Breast epithelium (tissue), 4 donors: ENCODE measurements at places on chromosomes 5 and 9.

DNA sequence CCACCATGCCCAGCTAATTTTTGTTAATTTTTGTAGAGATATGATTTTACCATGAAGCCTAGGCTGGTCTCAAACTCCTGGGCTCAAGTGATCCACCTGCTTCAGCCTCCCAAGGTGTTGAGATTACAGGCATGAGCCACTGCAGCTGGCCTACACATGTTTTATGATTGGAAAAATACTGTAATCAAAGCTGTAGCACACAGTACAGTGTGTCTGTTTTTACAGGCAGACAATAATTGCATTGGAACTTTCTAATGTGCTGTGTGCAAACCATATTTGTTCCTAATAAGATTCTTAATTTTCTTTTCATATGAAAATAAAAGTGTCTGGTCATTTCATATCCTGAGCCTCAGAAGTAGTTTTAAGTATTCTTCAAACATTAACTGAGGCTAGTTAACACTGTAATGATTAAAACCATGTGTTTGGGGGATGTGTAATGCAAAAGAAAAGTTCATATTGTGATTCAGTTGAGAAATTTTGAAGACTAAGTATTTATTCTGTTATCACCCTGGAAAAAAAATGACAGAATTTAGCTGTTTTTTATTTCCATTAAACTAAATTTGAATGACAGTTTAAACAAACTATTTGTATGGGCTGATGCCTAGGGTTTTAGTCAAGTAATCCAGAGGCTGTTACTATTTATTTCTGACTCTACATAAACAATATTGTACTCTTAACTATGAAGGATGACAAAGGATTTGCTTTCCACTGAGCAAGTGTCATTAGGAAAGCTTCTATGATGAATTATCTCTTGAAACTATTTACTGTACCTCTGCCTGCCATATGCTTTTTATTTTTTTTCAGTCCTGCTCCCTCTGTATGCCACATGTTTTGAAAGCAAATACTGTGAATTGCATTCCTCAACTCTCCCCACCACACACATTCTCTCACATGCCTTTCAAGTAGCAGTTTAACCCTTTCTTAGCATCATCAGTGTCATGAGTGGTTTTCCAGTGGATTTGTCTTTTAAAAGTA is 111.5 kb downstream of the MTREX start:
- no peak overlapping the region for H3K4me3 ChIP-seq
- no peak overlapping the region for H3K27ac ChIP-seq
- H3K36me3 ChIP-seq, result peaks cover 6% of the 10 kb centered on the region
- H3K4me1 ChIP-seq, result no peaks in the 10 kb centered on the region
- DNase-seq, result no peak

DNA sequence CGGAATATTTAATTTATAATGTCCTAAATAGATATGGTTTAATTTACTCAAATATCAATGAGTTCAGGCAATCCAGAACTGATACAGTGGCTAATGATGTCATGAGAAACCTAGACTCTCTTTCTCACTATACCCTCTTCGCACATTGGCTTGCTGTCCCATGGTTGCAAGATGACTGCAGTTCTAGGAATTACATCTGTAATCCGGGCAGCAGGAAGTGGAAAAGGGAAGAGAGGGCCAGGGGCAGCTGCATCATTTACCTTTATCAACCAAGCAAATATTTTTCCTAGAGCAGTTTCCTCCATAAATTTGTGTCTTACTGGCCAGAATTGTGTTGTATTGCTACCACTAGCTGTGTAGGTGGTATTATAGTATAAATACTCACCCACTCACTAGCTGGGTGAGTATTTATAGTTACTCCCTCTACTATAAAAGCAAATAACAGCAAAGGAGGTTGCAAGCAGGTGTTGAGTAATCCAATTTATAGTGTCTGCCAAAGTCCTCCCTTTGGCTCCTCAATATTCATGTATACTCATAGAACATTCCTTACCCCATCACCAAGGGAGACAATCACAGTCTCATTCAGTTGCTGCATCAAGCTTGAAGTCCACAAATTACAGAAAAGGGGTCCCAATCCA is 168.8 kb downstream of the DROSHA start:
- H3K4me1 ChIP-seq, result no peaks in the 10 kb centered on the region
- H3K4me3 ChIP-seq, result no peak overlapping the region
- no peak for DNase-seq

DNA sequence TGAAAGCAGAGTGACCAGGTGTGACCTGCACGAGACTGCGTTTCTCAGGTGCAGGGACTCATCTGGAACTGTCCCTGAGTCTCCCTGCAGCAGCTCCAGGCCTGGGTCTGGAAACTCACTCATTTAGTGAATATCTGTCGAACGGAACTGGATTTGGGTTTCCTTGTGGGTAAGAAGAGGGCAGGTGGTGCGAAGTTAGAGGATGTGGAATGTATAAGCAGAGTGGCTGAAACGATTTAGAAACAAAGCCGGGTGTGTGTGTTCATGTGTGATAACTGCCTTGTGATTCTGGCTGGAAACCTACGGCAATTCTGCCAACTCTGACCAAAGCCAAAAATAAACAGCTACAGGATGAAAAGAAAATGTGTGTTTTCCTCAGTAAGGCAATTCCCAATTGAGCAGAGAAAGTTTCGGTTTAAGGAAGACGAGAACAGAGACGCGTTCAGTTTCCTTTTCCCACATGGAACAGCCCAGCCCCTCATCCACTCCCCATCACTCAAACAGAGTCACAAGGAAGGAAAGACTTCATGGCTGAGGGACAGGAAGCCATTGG is 130.3 kb downstream of the NSG2 start:
- H3K27ac ChIP-seq, result no peak overlapping the region
- no peaks in the 10 kb centered on the region for H3K4me1 ChIP-seq
- H3K27me3 ChIP-seq, result no peaks in the 10 kb centered on the region
- H3K4me3 ChIP-seq, result no peak overlapping the region

DNA sequence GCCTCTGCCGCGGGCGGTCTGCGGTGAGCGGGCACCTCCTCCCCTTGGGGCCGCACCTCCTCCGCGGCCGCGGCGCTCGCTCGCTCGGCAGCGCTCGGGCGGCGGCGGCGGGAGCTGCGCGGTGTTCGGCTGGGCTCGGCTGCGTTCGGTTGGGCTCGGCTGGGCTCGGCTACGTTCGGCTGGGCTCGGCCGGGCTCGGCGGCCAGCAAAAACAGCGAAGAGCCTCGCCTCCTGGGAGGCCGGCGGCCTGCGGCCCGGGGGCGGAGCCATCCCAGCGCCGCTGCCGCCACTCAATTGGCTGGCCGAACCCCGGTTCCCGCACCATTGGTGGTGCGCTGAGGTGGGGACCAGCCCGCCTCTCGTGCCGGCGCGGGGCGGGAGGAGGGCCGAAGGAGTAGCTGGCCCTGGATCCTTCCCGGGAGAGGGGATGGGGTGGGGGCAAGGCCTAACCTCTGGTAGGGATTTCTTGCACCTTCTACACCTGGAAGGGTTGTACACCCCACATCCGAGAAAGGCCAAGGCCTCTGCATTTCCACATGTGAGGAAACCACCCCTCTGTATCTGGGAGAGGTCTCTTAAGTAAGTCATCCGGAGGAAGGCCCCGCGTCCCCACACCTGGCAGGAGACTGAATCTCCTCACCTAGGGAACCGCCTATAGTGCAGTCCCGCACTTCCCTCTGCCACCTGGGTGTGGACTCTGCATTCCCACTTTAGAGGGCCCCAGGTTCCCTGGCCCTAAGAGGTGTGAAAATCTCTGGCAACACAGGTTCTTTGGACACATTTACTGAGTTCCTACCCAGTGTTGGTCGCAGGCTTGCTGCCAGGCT is at the start of gene ENHO:
Gene ENHO (minus strand): TSS at position 20 of the 827 bp plus-strand sequence. CDS start 1,295 bp downstream, outside the sequence.
- H3K36me3 ChIP-seq, result no peaks in the 10 kb centered on the region
- peak within 1 kb of the TSS; percentile 56 for H3K4me3 ChIP-seq
- DNase-seq, result peak; percentile 89
- H3K4me1 ChIP-seq, result no peaks in the 10 kb centered on the region
- no peak within 1 kb of the TSS for H3K27ac ChIP-seq

- H3K36me3 ChIP-seq, result no peaks in the 10 kb centered on the region
- peak; percentile 54 for DNase-seq
- no peaks in the 10 kb centered on the region for H3K4me1 ChIP-seq
- H3K27me3 ChIP-seq, result no peaks in the 10 kb centered on the region
- H3K4me3 ChIP-seq, result no peak overlapping the region
- H3K27ac ChIP-seq, result no peak overlapping the region
These were observed 1548.6 kb downstream of the EFNA5 start for GRCh38 chr5:106121972-106122605.

- no peak overlapping the region for H3K4me3 ChIP-seq
- H3K27ac ChIP-seq, result no peak overlapping the region
- H3K27me3 ChIP-seq, result no peaks in the 10 kb centered on the region
These were observed 29.1 kb downstream of the TSPAN17 start for GRCh38 chr5:176676361-176676824.

- no peak overlapping the region for H3K27ac ChIP-seq
- no peaks in the 10 kb centered on the region for H3K27me3 ChIP-seq
- no peaks in the 10 kb centered on the region for H3K4me1 ChIP-seq
- no peaks in the 10 kb centered on the region for H3K36me3 ChIP-seq
- H3K4me3 ChIP-seq, result no peak overlapping the region
These were observed 291.9 kb downstream of the EDIL3 start for GRCh38 chr5:84092738-84093137.

DNA sequence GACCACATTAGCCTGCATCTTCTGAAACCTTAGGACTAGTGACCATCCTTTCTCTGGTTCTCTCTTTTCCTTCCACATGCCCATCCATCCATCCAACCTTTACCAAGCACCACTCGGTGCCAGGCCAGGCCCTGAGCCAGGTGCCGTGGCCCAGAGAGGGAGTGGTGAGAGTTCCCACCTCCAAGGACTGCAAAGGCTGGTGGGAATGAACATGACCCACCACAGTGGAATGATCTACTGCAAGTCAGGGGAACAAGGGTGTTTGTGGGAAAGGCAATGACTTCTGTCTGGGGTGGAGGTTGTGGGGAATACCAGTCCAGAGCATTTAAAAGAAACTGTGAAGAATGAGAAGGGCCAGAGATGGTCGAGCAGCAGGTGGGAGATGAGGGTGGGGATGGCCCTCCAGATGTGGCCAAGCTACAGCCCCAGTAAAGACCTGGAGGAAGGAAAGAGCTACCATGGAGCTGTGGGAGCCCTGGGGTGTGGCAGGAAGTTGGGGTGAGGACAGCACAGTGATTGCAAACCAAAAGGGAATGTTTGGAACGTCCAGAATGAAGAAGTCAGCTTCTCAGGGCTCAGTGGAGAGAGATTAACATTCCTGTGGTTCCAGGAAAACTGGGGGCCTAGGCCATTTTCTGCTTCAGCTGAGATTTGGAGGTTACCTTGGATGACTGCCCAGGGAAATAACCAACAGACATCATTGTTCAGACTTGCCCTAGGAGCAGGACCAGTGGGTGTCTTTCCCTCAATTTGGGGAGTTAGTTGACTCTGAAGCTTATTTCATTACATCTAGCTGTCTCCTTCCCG is 30.7 kb upstream of the CORO2A start:
- H3K4me3 ChIP-seq, result no peak overlapping the region
- no peak for DNase-seq
- H3K4me1 ChIP-seq, result no peaks in the 10 kb centered on the region
- peak overlapping the region; percentile 85 for H3K27ac ChIP-seq

GRCh38 chr9:100595391-100596199 is 17.7 kb downstream of the CAVIN4 start:
- DNase-seq, result no peak
- no peaks in the 10 kb centered on the region for H3K27me3 ChIP-seq
- H3K27ac ChIP-seq, result no peak overlapping the region
- no peaks in the 10 kb centered on the region for H3K36me3 ChIP-seq

- H3K27ac ChIP-seq, result no peak overlapping the region
- no peaks in the 10 kb centered on the region for H3K27me3 ChIP-seq
These were observed 10.4 kb downstream of the AMACR start for GRCh38 chr5:33997331-33997983.

GRCh38 chr9:109331353-109331752 is 10.5 kb upstream of the EPB41L4B start:
- no peak overlapping the region for H3K4me3 ChIP-seq
- no peaks in the 10 kb centered on the region for H3K27me3 ChIP-seq
- peak overlapping the region; percentile 84 for H3K27ac ChIP-seq
- peak; percentile 97 for DNase-seq
- no peaks in the 10 kb centered on the region for H3K4me1 ChIP-seq
- H3K36me3 ChIP-seq, result no peaks in the 10 kb centered on the region

DNA sequence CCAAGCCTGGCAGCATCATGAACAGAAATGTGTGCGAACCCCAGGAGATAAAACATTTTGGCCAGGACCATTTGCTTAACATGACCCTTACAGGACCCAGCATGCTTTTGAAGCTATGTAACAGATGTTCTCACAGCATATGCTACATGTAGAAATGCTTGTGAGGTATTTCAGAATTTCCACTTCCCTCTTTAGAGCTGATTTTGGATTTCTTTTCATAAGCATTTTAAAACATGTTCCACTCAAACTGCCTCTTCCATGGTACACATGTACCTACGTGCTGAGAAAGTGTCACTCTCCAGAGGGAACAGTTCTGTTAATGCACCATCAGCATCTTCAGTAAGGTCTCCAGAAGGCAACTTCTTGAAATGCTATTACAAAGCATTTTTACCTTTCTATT is 15.7 kb upstream of the TSSK1B start:
- H3K27me3 ChIP-seq, result no peaks in the 10 kb centered on the region
- H3K36me3 ChIP-seq, result no peaks in the 10 kb centered on the region
- DNase-seq, result no peak
- H3K4me3 ChIP-seq, result no peak overlapping the region
- H3K27ac ChIP-seq, result no peak overlapping the region

DNA sequence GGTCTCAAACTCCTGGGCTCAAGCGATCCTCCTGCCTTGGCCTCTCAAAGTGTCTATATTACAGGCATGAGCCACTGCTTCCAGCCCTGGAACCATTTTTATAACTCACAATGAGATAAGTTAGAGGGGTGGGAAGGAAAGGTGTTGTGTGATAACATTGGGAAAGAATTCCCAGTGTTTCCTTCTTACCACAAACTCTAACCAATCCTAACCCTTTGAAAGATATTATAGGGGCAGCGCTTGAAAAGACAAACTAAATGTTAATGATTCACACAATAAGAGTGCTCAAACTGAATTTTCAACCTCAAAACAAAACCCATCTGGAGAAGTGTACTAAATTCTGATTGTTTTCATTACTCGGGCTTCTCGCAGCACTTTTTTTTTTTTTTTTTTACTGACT is 109.7 kb downstream of the TSSK1B start:
- no peaks in the 10 kb centered on the region for H3K27me3 ChIP-seq
- no peak overlapping the region for H3K27ac ChIP-seq
- no peak for DNase-seq
- H3K36me3 ChIP-seq, result no peaks in the 10 kb centered on the region
- H3K4me3 ChIP-seq, result no peak overlapping the region

GRCh38 chr9:135602789-135603481 is 36.4 kb downstream of the GLT6D1 start:
- H3K27me3 ChIP-seq, result no peaks in the 10 kb centered on the region
- H3K4me1 ChIP-seq, result no peaks in the 10 kb centered on the region
- no peak overlapping the region for H3K27ac ChIP-seq
- H3K4me3 ChIP-seq, result no peak overlapping the region
- DNase-seq, result peak; percentile 51
